ENCODE measurements at places on chromosomes 5 and 9.

- DNase-seq: no peak
Observed at GRCh38 chr9:134704498-134704897, 62.9 kb downstream of the COL5A1 start.

- DNase-seq: no peak
Observed at GRCh38 chr9:99430301-99430700, 208.2 kb downstream of the SEC61B start.

GRCh38 chr9:126166866-126167265, 159.8 kb upstream of the MVB12B start:
- DNase-seq: no peak

- no peak for DNase-seq
Observed at GRCh38 chr5:177963966-177964365, 32.1 kb downstream of the PROP1 start.

DNA sequence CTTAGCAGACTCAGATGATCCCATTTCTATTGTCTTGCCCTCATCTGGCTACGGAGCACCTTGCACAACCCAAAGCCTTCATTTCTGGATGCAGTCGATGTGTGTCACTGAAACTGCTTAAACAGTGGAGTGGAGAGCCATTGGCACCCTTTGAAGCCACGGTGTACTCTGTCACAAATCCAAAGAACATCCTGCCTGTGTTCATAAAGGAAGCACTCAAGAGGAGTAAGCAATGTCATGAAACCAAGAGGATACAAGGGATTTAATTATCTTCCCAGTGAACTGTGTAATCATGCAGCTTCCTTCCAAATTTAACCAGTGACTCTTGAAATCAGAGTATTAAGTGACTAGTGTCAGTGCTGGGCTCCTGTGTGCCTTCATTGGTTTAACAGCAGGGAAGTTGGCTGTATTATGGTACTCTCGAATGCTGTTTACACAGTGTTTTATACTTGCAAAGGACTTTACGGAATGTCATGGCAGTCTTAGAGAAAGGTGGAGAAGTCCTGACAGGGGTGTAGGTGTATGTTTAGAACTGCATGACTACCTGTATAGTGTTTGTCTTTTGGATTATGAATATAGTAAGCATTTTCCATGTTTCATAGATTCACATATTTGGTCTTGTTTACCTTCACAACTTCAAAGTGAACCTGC, 41.9 kb downstream of the CD180 start:
- no peak for DNase-seq

- peak; percentile 60 for DNase-seq
Observed at GRCh38 chr5:61449804-61450492, 117.9 kb downstream of the ZSWIM6 start.

GRCh38 chr9:124290053-124290591, 32.4 kb downstream of the NEK6 start:
- DNase-seq: no peak

DNA sequence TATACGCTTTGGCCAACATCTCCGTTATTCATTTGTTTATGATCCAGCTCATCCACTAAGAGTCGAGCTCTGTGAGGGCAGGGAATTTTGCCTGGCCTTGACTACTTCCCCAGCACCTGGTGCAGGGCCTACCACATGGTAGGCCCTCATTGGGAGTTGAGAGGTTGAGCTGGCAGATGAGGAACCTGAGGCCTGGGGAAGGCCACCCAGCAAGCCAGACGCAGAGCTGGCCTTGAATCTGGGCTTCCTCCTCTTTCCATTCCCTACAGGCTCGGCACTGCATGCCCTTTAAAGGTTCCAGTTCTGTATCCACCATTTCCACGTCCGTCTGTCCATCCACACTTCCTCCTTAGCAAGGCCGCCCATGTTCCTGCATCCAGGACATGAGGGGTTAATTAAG, 24.2 kb downstream of the KCNMB1 start:
- no peak for DNase-seq

DNA sequence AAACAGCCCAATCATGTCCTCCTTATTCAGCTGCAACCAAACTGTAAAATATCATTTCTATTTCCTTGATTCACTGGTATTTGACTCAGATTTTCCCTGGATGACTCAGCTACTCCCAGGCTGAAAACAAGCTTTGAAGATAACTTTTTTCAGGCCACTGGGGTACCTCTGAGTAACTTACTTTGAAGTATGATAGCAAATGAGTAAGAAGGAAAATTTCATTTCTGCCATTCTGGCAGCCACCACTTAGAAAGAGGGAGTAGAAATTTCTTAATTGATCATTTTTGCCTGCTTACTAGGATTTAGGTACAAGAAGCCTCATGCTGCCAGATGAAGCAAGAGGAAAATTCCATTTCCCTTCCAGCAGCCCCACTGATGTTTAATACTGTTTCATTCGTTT, 247.4 kb downstream of the PRELID2 start:
- peak; percentile 68 for DNase-seq

DNA sequence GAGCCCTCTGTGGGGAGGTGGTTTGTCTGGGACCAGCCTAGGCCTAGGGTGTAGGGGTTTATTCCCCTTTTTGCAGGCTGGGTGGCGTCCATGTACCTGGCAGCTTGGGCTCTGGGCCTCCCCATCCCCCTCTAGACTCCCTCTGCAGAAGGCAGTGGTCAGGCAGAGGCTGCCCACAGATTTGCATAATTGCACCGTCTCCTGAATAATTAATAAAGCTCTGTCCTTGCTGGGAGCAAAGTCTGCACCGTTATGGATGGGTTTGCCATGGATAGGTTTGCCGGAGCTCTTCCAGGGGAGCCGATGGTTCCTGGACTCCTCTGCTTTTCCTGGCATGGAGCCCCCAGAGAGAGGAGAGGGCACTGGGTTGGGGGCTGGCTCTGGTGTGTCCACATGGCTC, 60.4 kb downstream of the DAB2IP start:
- DNase-seq: no peak

- no peak for DNase-seq
Observed at GRCh38 chr5:107557051-107557658, 113.6 kb downstream of the EFNA5 start.

GRCh38 chr5:39475881-39476842, 51.4 kb upstream of the DAB2 start:
- DNase-seq: peak; percentile 71

Data from fibroblast of the conjunctiva (primary cell).